NCI-H748 treated with DMSO at 0.1 percent for 48 hours (cell line): ENCODE measurements at places on chromosomes 13 and 19.

DNA sequence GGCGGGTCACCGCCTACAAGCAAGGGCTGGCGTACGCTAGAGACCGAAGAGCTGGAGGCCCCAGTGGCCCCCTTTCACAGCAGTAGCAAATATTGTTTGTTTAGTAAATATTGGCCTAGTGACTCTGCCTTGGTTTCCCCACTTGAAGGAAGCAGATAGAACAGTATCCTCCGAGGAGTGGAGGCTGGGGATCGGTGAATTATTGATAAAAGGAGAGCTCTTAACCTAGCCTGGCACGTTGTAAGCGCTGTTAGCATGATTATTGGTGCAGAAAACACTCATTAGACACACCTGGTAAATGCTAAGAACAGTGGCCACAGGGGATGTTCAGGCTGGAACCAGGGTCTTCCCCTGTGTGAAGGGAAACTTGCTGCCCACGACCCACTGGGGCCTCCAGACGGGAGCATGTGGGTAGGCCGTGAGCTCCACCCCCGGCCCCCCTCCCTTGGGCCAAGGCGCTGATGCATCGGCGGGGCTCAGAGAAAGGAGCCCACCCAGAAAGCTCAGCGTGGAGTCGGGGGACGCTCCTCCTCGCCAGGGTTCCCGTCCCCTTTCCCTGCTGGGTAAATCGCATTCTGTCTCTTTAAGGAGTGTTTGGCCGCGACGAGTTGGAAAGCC lies 2.3 kb downstream of the IER2 start:
- peak; percentile 48 for DNase-seq

DNA sequence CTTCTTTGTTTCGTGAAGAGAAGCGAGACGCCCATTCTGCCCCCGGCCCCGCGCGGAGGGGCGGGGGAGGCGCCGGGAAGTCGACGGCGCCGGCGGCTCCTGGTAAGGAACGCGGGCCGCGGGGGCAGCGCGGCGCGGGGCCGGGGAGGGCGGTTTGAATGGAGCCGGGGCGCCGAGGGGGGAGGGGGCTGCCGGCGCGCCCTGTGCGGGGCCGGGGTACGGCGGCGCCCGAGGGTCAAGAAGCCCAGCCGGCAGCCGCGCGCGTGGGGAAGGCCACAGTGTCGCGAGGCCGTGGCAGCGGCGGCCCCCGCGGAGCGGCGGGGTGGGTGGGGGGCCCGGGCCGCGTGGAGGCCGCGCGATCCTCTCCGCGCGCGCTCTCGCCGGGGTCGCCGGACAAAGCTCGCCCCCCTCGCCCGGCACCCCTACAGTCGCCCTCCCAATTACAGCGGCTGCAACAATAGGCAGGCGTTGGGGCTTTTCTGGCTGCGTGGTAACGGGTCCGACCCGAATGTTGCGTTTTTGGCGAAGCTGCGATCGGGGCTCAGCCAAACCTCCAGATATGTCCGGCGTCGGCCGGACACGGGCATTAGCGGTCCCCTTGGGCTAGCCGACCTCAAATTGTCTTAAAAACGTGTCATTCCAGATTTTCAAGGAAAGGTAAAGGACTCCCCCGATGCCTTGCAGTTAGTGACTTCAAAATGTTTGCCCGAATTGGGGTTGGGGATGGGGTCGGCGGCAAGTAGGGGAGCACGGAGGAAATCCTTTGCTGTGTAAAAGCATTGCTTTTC lies 437 bp downstream of the SMARCA4 start:
- DNase-seq: no peak

- DNase-seq: no peak
Measured at GRCh38 chr13:23105051-23105450, 75.7 kb upstream of the SGCG start.

GRCh38 chr13:80931118-80931517 lies 590.2 kb upstream of the SPRY2 start:
- DNase-seq: no peak

GRCh38 chr19:49920624-49921363 lies 8.2 kb upstream of the ATF5 start:
- no peak for DNase-seq

DNA sequence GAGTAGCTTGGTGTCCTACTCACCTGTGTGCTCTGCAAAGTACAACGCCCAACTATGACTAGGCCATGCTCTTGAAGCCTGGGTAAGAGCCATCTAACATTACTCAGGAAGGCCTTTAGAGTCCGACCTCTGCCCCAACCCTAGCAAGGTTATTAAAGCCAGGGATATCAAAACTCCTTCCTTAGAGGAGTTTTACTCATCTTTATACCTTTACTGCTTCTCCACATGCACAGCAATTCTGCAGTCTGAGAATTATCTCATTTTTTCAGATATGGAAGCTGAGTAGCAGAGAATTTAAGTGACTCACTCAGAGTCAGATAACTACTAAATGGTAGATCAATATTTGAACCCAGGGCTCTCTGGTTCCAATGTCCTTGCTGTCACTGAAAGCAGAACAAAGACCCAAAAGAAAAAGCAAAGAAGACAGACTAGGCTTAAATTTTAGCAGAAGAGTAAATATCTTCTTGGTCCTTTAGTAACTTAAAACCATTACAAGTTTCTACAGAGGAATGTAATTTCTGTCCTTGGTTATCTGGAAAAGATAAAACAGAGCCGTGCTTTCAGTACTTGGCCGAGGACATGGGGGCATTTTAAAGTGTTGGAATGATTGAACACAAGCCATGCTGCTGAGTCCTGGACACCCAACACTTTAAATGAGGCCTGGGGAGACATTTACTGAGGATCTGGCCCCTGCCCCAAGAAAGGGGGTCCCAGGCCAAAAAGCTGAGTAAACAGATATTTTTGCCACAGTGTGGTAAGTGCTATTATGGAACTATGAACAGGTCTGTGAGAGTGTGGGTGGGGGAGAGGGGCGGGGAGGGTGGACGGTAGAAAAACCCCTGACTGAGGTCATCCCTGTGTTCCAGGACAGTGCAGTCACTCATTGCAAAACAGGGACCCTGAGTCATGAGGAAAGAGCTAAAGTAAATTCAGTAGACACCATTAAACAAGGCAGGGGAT lies 18.4 kb upstream of the KPNA3 start:
- DNase-seq: no peak

DNA sequence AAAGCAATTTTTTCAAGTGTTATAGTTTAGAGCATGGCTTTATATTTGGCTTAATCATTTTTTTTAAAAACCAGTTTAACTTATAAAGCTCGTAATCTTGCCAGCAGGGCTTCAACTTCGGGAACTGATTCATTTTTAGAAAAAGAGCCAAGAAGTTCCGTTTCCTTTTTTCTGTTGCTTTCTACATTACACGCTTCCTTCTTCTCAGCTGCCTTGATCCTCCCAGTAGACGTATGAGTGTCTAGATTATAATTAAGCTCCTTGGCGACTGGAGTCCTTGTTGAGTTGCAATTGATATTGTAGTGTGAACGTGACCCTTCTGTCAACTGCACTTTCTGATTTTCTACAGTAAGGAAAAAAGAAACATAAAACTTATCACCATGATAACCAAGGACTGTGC lies 497.2 kb downstream of the DIAPH3 start:
- DNase-seq: no peak

DNA sequence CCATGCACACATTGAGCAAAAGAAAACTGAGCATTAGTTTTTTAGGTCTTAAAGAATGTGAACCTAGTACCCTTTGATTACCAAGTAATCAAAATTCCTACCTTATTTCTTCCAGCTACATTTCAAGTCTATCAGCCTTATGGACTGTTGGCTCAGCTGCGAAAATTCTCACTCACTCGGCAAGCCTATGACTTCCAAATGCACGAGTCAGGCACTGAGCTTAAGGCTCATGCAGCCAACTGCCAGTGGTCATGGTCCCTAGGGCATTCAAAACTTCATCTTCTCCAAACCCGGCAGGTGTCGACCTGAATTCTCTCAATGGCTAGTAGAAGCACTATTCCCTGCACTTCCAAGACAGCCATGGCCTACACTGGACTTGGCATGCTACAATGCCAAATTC lies 41.2 kb downstream of the RUBCNL start:
- DNase-seq: no peak
